ENCODE measurements at places on chromosomes 12 and 14.

- H3K36me3 ChIP-seq, result peaks cover 4% of the 10 kb centered on the region
- DNase-seq, result no peak
- no peak overlapping the region for H3K4me3 ChIP-seq
- H3K27ac ChIP-seq, result no peak overlapping the region
Observed at GRCh38 chr12:62542814-62543213, 76.2 kb downstream of the MON2 start.

- H3K27me3 ChIP-seq, result no peaks in the 10 kb centered on the region
- peak overlapping the region; percentile 97 for H3K4me3 ChIP-seq
- no peak for DNase-seq
Observed at GRCh38 chr12:56118688-56119357, 757 bp downstream of the ZC3H10 start.

GRCh38 chr14:100861937-100862247, 36.0 kb downstream of the MEG3 start:
- H3K27me3 ChIP-seq, result no peaks in the 10 kb centered on the region
- H3K4me3 ChIP-seq, result no peak overlapping the region
- no peaks in the 10 kb centered on the region for H3K36me3 ChIP-seq
- H3K4me1 ChIP-seq, result no peaks in the 10 kb centered on the region
- H3K27ac ChIP-seq, result no peak overlapping the region

DNA sequence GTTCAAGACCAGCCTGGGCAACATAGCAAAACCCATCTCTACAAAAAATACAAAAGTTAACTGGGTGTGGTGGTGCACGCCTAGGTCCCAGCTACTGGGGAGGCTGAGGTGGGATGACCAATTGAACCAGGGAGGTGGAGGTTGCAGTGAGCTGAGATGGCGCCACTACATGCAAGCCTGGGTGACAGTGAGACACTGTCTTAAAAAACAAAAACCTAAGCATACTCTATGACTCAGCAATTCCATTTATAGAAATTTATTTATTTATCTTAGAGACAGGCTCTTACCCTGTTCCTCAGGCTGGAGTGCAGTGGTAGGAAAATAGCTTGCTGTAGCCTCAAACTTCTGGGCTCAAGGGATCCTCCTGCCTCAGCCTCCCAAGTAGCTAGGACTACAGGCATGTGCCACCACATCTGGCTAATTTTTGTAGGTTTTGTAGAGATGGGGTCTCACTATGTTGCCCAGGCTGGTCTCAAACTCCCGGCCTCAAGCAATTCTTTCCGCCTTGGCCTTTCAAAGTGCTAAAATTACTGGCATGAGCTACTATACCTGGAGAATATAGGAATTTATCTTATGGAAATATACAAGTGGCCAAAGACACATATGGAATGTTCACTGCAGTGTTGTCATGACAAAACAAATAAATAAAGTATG, 43.3 kb downstream of the NCKAP5L start:
- no peak overlapping the region for H3K4me3 ChIP-seq
- peaks cover 16% of the 10 kb centered on the region for H3K4me1 ChIP-seq
- H3K27me3 ChIP-seq, result no peaks in the 10 kb centered on the region
- H3K36me3 ChIP-seq, result peaks cover 2% of the 10 kb centered on the region
- no peak for DNase-seq

DNA sequence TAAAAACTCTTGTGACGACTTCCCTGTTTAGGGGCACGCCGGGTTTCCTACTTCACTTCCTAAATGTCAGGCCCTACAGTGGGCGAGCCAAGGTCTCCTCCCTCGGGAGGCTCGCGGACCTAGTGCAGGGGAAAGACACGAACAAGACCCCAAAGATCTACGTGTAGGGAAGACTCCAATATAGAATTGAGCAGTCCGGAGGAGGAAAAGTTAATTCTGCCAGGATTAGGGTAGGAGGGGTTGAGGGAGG, 564 bp downstream of the ATXN3 start:
- peak overlapping the region; percentile 94 for H3K27ac ChIP-seq
- no peaks in the 10 kb centered on the region for H3K27me3 ChIP-seq
- no peak for DNase-seq
- H3K4me3 ChIP-seq, result peak overlapping the region; percentile 99
- no peaks in the 10 kb centered on the region for H3K36me3 ChIP-seq
- peaks cover 18% of the 10 kb centered on the region for H3K4me1 ChIP-seq

- no peak overlapping the region for H3K27ac ChIP-seq
- H3K4me1 ChIP-seq, result no peaks in the 10 kb centered on the region
- no peaks in the 10 kb centered on the region for H3K36me3 ChIP-seq
- H3K27me3 ChIP-seq, result no peaks in the 10 kb centered on the region
- DNase-seq, result no peak
Observed at GRCh38 chr14:99552572-99553216, 51.3 kb downstream of the CCDC85C start.

GRCh38 chr12:104649217-104649824, 192.6 kb downstream of the CHST11 start:
- no peak overlapping the region for H3K27ac ChIP-seq
- no peaks in the 10 kb centered on the region for H3K36me3 ChIP-seq
- peaks cover 5% of the 10 kb centered on the region for H3K4me1 ChIP-seq
- no peaks in the 10 kb centered on the region for H3K27me3 ChIP-seq
- no peak overlapping the region for H3K4me3 ChIP-seq

GRCh38 chr12:111437816-111438454, 32.2 kb downstream of the SH2B3 start:
- H3K27me3 ChIP-seq, result no peaks in the 10 kb centered on the region
- DNase-seq, result no peak
- peak overlapping the region; percentile 27 for H3K27ac ChIP-seq
- peaks cover 34% of the 10 kb centered on the region for H3K4me1 ChIP-seq
- H3K36me3 ChIP-seq, result no peaks in the 10 kb centered on the region
- no peak overlapping the region for H3K4me3 ChIP-seq

DNA sequence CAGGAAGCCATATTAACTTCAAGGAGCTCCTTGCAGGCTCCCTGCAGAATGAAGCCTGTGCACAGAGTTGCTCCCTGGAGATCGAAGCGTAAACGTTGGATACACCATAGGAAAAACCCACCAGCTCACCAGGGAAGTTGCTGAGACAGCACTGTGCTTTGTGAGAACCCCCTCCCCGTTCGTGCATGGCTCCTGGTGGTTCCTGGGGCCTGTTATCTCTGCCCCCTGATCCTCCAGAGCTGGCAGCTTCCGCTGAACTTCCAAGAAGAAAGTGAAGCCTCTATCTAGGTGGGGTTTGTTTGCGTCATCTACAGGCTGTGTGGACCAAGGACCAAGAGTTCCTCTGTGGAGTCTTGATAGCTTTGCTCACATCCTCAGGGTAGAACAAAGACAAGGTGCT, 2.4 kb upstream of the CCDC85C start:
- H3K27me3 ChIP-seq, result no peaks in the 10 kb centered on the region
- DNase-seq, result no peak
- no peaks in the 10 kb centered on the region for H3K36me3 ChIP-seq
- no peak overlapping the region for H3K27ac ChIP-seq

- no peaks in the 10 kb centered on the region for H3K4me1 ChIP-seq
- H3K4me3 ChIP-seq, result no peak overlapping the region
- H3K27ac ChIP-seq, result no peak overlapping the region
- H3K27me3 ChIP-seq, result no peaks in the 10 kb centered on the region
- no peaks in the 10 kb centered on the region for H3K36me3 ChIP-seq
Observed at GRCh38 chr12:130201037-130201436, 38.8 kb downstream of the FZD10 start.

GRCh38 chr14:100604121-100604501, 16.9 kb upstream of the BEGAIN start:
- DNase-seq, result no peak
- no peak overlapping the region for H3K27ac ChIP-seq
- no peaks in the 10 kb centered on the region for H3K36me3 ChIP-seq

- no peaks in the 10 kb centered on the region for H3K27me3 ChIP-seq
- DNase-seq, result no peak
- no peaks in the 10 kb centered on the region for H3K36me3 ChIP-seq
- H3K27ac ChIP-seq, result no peak overlapping the region
- peaks cover 15% of the 10 kb centered on the region for H3K4me1 ChIP-seq
Observed at GRCh38 chr14:23568600-23569331, 1.2 kb upstream of the AP1G2 start.

DNA sequence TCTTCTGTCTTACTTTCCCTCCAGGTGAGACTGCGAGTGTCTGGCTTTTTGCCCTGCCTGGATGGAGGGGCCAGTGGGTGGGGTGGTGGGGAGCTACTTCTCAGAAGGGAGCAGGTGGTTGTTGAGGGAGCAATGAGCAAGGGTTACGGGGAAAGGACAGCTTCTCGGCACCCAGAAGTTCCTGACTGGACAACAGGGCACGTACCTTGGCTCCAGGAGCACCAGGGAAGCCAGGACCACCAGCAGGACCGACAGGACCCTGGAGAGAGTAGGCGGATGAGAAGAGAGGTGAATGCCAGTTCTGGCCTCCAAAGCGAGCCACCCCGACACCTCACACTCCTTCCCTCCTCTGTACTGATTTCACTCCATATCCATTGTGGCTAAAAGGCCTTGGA, 15.3 kb downstream of the COL2A1 start:
- H3K4me3 ChIP-seq, result no peak overlapping the region
- H3K27me3 ChIP-seq, result no peaks in the 10 kb centered on the region
- no peaks in the 10 kb centered on the region for H3K36me3 ChIP-seq
- no peak for DNase-seq

DNA sequence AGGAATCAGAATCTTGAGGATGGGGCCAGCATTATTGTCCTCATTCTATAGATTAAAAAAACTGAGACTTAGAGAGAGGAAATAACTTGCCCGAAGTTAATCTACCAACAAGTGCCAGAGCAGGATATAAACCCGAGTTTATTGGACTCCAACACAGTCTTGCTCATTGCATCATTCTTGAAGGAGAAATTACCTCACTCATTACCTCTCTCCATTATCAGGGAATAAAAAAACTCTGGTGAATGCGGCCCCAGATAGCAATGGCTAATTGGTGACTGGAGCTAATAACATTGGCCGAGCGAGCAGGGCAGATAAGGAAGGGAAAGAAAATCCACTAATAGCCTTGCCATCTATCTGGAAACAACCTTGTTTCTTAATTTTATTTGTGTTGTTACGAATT, 24.7 kb upstream of the TMED10 start:
- H3K4me3 ChIP-seq, result no peak overlapping the region
- H3K27ac ChIP-seq, result no peak overlapping the region
- H3K4me1 ChIP-seq, result peaks cover 11% of the 10 kb centered on the region
- H3K27me3 ChIP-seq, result no peaks in the 10 kb centered on the region
- no peak for DNase-seq
- H3K36me3 ChIP-seq, result no peaks in the 10 kb centered on the region

DNA sequence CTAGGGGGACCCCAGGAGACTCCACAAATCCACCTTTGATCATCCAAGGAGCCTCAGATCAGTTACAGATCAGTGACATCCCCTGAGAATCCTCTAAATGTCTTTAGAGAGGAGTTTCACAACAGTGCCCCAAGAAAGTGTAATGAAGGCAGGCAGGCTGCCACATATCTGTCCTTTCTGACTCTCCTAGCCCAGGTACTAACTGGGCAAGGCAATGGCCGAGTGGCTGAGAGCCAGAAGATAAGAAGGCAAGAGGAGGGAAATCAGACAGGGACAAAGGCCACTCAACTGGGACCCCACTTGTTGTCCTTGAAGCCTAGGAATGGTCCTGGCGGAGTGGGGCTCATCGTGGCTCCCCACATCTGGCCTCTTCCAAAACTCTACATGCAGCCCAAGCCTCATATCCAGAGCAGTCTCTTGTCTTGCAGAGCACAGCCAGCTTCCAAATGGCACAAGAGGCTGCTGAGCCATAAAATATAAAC, 11.6 kb downstream of the ACTN1 start:
- peaks cover 100% of the 10 kb centered on the region for H3K4me1 ChIP-seq
- DNase-seq, result no peak
- H3K4me3 ChIP-seq, result peak overlapping the region; percentile 46
- peak overlapping the region; percentile 100 for H3K27ac ChIP-seq
- H3K27me3 ChIP-seq, result no peaks in the 10 kb centered on the region

GRCh38 chr14:69667938-69668335, 56.5 kb downstream of the SUSD6 start:
- no peaks in the 10 kb centered on the region for H3K27me3 ChIP-seq
- H3K36me3 ChIP-seq, result no peaks in the 10 kb centered on the region
- H3K27ac ChIP-seq, result peak overlapping the region; percentile 82
- no peak for DNase-seq
- H3K4me3 ChIP-seq, result no peak overlapping the region

DNA sequence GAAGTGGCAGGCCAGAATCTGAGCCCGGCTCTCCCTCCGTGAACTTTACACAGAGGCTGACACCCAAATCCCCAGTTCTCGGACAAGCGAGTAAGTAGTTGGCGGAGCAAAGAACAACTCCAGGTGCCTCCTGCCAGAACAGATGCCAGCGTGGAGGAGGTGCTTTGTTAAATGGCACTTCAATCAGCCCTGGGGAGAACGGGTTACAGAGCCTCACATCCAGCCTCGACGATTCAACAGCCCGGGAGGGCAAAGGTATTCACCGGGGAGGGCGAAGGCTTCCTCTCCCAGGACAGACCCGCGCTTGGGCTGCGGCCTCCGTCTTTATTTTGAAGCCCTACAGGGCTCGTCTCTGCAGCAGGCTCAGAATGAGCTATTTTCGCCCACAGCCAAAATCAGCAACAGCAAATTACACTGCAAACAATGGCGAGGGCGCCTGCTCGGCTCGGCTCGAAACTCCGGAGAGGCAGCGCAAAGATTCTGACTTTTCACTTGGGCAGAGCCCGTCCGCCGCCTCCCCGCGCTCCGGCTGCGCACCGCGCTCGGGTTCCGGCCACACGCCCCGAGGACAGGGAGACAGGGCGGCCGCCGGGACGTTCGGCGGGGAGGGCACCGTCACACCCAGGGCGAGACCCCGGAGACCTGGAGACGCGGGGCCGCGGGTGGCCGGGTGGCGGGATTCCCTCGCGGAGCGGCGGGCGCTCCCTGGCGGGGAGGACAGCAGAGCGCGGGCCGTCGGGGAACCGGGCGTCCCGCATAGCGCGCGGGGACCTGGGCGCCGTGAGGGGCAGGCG, 811 bp downstream of the TMCC3 start:
- DNase-seq, result no peak
- peak overlapping the region; percentile 63 for H3K27ac ChIP-seq
- no peaks in the 10 kb centered on the region for H3K27me3 ChIP-seq
- H3K36me3 ChIP-seq, result no peaks in the 10 kb centered on the region
- H3K4me1 ChIP-seq, result peaks cover 5% of the 10 kb centered on the region
- peak overlapping the region; percentile 91 for H3K4me3 ChIP-seq

- no peak for DNase-seq
- H3K4me1 ChIP-seq, result no peaks in the 10 kb centered on the region
- H3K36me3 ChIP-seq, result no peaks in the 10 kb centered on the region
- no peak overlapping the region for H3K27ac ChIP-seq
- no peak overlapping the region for H3K4me3 ChIP-seq
Observed at GRCh38 chr12:58502226-58502625, 418.1 kb downstream of the LRIG3 start.

GRCh38 chr14:26173581-26174110, 424.2 kb downstream of the NOVA1 start:
- no peak overlapping the region for H3K27ac ChIP-seq
- H3K4me3 ChIP-seq, result no peak overlapping the region
- H3K36me3 ChIP-seq, result no peaks in the 10 kb centered on the region
- no peaks in the 10 kb centered on the region for H3K27me3 ChIP-seq
- H3K4me1 ChIP-seq, result no peaks in the 10 kb centered on the region

GRCh38 chr14:34583525-34583924, 44.0 kb upstream of the EAPP start:
- no peak overlapping the region for H3K27ac ChIP-seq
- no peaks in the 10 kb centered on the region for H3K27me3 ChIP-seq
- no peaks in the 10 kb centered on the region for H3K4me1 ChIP-seq
- H3K4me3 ChIP-seq, result no peak overlapping the region
- peaks cover 27% of the 10 kb centered on the region for H3K36me3 ChIP-seq
- DNase-seq, result no peak
